ENCODE measurements at places on chromosomes 11 and 22.

- DNase-seq = peak; percentile 25
- H3K27ac ChIP-seq = no peak overlapping the region
Observed at GRCh38 chr11:34654483-34655334, 33.8 kb downstream of the EHF start.

DNA sequence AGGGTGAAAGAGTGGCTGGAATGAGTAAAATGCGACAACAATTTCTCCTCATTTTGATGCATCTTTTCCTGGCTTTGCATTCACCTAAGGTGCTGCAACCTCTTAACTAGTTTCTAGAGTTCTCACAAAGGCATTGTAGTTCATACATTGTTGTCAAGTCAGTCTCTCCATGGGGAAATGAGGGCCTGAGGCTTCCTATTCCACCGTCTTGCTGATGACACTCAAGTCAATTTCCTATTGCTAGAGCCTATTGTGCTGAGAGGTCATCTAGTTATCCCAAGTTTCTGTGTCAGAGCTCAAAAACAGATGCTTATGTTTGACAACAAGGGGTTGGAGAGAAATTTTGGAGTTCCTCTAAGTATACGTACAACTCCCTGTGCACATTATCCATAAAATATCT, 11.6 kb upstream of the MS4A6A start:
- H3K4me1 ChIP-seq = no peaks in the 10 kb centered on the region
- no peak for DNase-seq
- no peaks in the 10 kb centered on the region for H3K36me3 ChIP-seq

GRCh38 chr11:19844806-19845205, 132.2 kb downstream of the NAV2 start:
- DNase-seq = no peak
- no peak overlapping the region for H3K4me3 ChIP-seq
- H3K4me1 ChIP-seq = peaks cover 3% of the 10 kb centered on the region
- no peaks in the 10 kb centered on the region for H3K27me3 ChIP-seq
- no peak overlapping the region for H3K27ac ChIP-seq

DNA sequence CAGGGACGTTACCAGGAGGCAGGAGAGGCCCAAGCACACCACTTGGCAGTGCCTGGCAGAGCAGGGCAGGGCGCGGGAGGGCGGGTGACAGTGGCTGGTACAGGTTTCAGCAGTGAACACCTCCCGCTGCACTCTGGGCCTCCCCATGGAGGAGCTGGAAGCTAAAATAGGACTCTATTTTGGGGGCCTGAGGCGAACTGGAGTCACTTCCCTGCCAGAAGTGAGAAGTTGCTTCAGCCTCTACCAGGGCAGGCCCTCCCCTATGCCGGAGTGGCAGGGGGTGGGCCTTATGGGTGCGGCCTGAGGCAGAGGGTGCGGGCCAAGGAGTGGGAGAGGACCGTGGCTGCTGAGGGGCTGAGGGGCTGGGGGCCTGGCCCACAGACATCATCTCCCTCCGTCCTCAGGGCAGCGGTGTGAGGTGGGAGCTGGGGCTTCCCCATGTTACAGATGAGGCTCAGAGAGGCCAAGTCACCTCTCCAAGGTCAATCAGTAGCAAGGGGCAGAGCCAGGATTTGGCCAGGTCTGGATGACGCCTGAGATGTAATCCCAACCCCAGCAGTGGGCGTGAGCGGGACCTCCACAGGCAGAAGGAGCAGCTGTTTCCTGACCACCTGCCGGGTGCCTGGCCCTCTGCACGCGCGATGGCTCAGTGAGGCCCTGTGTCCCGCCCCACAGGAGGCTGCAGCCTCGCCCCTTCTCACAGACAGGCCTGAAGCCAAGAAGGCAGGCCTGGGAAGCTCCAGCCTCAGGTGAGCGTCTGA, 39.3 kb downstream of the KCNJ4 start:
- H3K36me3 ChIP-seq = no peaks in the 10 kb centered on the region
- H3K4me1 ChIP-seq = no peaks in the 10 kb centered on the region
- no peak overlapping the region for H3K4me3 ChIP-seq
- no peak overlapping the region for H3K27ac ChIP-seq
- no peaks in the 10 kb centered on the region for H3K27me3 ChIP-seq
- no peak for DNase-seq

DNA sequence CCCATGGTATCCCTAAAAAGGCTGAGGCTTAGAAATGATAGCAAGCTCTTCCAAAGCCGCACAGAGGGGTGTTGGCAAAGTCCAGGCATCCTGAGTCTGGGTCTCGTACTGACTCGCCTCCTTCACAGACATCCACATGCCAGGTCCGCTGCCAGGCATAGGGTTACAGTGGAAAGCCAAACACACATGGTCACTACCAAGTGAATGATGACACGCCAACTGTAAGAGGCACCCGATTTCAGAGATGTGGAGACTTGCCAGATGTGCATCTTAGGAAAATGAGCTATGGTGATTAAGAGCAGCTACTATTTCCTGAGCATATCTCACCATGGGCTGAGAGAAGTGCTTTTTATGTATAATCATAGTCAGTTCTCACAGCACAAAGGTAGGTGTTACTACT, 314.9 kb downstream of the MIAT start:
- no peak overlapping the region for H3K4me3 ChIP-seq
- no peaks in the 10 kb centered on the region for H3K27me3 ChIP-seq
- H3K4me1 ChIP-seq = no peaks in the 10 kb centered on the region

DNA sequence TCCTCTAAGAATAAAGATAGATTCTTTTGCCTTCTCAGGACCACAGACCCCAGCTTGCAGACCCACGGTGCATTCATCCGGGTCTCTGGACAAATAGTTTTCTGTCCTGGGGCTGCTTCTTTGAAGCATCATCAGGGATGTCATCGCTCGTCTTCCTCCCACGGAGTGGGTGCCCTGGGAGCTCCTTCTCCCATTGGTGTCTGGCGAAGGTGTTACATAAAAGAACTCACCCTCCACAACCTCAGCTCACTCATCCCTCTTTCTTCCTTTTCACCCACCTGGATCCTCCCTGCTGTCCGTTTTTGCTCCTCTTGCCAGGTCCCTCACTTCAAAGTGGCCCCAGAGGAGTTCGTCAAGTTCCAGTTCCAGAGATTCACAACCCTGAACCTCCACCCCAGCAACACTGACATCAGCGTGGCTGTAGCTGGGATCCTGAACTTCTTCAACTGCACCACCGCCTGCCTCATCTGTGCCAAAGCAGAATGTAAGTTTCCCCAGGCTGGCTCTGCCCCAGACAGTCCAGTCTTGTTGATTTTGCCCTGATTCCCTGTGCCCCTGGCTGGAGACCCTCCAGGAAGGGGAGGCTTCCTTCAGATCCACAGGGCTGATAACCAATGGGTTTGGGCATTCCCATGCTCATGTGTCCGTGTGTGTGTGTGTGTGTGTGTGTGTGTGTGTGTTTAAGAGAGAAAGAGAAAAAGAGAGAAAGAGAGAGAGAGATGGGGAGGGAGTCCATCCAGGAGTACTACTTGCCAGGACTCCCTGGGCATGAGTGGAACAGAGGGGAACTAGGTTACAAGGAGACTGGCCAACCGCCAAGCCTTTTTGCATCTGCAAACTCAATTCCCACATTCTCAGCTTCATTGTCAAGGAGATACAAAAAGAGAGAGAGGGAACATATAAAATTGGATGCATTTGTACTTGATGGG, 204.2 kb upstream of the TBCEL start:
- H3K27ac ChIP-seq = no peak overlapping the region
- no peak for DNase-seq
- H3K4me3 ChIP-seq = no peak overlapping the region
- H3K27me3 ChIP-seq = no peaks in the 10 kb centered on the region
- H3K4me1 ChIP-seq = no peaks in the 10 kb centered on the region

- H3K4me3 ChIP-seq = no peak overlapping the region
- no peaks in the 10 kb centered on the region for H3K27me3 ChIP-seq
- H3K27ac ChIP-seq = no peak overlapping the region
- H3K36me3 ChIP-seq = no peaks in the 10 kb centered on the region
- DNase-seq = peak; percentile 24
- H3K4me1 ChIP-seq = peaks cover 10% of the 10 kb centered on the region
Observed at GRCh38 chr11:94727819-94728218, 40.3 kb upstream of the AMOTL1 start.

DNA sequence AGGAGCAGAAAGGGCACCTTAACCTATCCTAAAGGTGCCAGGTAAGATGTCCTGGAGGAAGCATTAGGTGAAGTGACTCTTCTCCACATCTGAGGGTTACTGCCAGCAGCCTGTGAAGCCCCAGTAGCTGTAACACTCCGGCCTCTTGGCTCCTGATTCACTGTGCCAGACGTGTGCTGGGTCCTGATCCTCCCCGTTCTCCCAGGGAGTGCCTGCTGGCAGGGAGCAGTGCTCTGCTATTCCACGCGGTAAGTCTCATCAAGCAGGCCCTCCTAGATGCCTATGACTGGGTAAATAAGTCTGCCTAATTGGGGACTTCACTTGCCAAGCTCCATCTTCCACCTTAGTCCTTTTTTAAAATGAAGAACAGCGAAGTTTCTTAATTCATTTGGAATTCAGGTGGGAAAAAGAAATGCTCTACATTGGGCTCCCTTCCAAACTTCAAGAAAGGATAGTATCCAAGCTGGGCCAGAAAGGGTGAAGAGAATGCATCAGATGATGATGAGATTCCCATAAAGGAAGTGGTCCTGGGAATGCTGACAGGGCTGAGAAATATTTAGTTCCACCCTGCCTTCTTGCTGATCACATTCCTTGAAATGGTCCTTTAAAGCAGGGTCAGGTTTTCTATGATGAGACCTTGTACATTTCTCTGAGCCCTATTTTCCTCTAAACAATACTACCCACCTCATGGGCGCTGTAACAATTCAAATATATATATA, 188.0 kb downstream of the MAML2 start:
- no peak overlapping the region for H3K4me3 ChIP-seq
- H3K36me3 ChIP-seq = no peaks in the 10 kb centered on the region
- H3K4me1 ChIP-seq = peaks cover 26% of the 10 kb centered on the region
- H3K27ac ChIP-seq = peak overlapping the region; percentile 86

- no peak overlapping the region for H3K4me3 ChIP-seq
- H3K36me3 ChIP-seq = no peaks in the 10 kb centered on the region
- no peak overlapping the region for H3K27ac ChIP-seq
- no peak for DNase-seq
- H3K4me1 ChIP-seq = peaks cover 7% of the 10 kb centered on the region
Observed at GRCh38 chr11:116690611-116691010, 82.2 kb downstream of the BUD13 start.

- no peaks in the 10 kb centered on the region for H3K36me3 ChIP-seq
- H3K27ac ChIP-seq = no peak overlapping the region
- peak; percentile 86 for DNase-seq
- H3K4me1 ChIP-seq = peaks cover 9% of the 10 kb centered on the region
- no peaks in the 10 kb centered on the region for H3K27me3 ChIP-seq
Observed at GRCh38 chr22:31935961-31936635, 8.2 kb upstream of the YWHAH start.

DNA sequence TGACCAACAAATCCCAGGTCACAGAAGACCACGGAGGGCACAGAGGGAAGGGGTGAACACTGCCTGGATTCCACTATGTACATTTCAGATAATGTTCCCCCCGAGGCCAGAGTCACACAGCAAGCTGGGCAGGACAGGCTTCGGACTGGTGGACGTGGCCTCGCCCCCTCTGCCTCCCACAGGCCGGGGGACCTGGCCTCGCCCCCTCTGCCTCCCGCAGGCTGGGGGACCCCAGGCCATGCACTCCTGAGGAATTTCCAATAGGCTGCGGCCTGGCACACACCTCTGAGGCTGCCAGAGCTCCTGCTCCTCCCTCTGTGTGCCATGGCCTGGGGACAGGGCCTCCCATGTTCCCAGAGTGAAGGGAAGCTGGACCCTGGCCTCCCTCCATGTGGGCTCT, 1352.8 kb downstream of the BRD1 start:
- no peak overlapping the region for H3K4me3 ChIP-seq
- no peak for DNase-seq
- no peaks in the 10 kb centered on the region for H3K36me3 ChIP-seq
- no peaks in the 10 kb centered on the region for H3K4me1 ChIP-seq
- H3K27me3 ChIP-seq = no peaks in the 10 kb centered on the region
- H3K27ac ChIP-seq = no peak overlapping the region

DNA sequence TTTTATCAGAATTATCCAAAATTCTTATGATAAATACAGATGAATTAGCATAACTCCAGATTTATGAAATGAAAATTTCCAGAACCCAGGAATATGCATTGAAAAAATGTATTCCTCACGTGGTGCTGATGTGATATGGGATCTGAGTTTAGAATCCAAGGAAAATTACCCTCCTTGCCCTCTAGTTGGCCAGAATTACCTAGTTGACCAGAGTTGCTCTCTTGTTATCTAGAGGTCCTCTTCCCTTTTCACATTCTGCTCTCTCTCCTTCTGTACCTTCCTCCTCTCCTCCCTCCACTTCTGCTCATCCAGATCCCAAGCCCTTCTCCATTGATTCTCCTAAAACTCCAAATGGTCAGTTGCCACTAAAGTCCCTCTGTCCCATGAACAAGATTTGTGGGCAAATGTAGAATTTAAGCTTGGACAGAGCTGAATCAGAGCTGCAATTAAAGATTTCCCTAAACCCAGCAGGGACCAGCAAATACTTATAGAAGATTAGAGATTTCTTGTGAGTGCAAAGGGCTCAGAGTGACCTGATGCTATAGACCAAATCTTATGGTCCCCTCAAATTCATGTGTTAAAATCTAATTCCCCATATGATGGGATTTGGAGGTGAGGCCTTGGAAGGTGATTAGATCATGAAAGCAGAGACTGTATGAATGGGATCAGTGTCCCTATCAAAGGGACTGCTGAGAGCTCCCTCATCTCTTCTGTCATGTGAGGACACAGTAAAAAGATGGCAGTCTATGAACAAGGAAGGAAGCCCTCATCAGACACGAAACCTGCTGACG, 103.2 kb upstream of the IGLL5 start:
- H3K27me3 ChIP-seq = no peaks in the 10 kb centered on the region
- no peak for DNase-seq
- no peaks in the 10 kb centered on the region for H3K36me3 ChIP-seq
- H3K27ac ChIP-seq = no peak overlapping the region

DNA sequence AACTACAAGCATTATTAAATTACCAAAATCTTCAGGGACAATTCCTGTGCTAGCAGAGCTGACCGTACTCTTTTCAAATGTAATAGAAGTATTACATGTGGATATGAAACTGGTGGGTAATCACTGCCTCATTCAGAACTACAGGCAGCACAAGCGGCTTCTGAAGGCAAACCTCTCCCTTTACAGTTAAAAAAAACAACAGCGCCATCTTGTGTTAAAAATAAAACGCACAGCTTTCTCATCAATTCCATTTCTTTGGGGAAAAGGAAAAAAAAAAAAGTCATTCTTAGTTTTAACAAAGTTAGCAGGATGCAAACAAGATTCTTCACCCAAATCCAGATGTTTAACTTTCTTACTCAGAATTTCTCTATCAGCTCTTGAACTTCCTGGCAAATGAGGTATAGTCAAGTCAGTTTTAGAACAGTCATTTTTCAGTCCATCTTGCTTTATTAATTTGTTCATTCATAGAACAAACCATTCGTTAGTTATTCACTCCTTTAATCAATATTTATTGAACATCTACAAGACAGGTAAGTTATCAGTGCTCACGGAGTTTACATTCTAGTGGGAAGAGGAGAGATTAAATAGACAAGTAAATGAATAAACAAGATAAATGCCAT, 331.8 kb upstream of the MPPED2 start:
- no peak overlapping the region for H3K4me3 ChIP-seq
- H3K27ac ChIP-seq = no peak overlapping the region
- no peaks in the 10 kb centered on the region for H3K36me3 ChIP-seq

GRCh38 chr22:49751318-49751965, 76.2 kb downstream of the BRD1 start:
- no peak for DNase-seq
- no peaks in the 10 kb centered on the region for H3K36me3 ChIP-seq
- no peak overlapping the region for H3K4me3 ChIP-seq
- H3K27ac ChIP-seq = no peak overlapping the region

- H3K36me3 ChIP-seq = no peaks in the 10 kb centered on the region
- peak; percentile 36 for DNase-seq
- H3K27ac ChIP-seq = no peak overlapping the region
- peaks cover 6% of the 10 kb centered on the region for H3K4me1 ChIP-seq
- H3K4me3 ChIP-seq = no peak overlapping the region
Observed at GRCh38 chr11:118845369-118845768, 38.3 kb upstream of the CXCR5 start.

All from trophoblast cell (in vitro differentiated cells and primary cell).